ENCODE measurements at places on chromosomes 16 and 17. TPM values are rescaled to one million over a fixed set of nuclear protein-coding genes. Genes with fewer than 3 reads are reported as not detected.

RHBDF1 gene
- total RNA-seq = 23.3 TPM

MGAT5B gene
- total RNA-seq = 1.1 TPM

CPNE7 gene
- total RNA-seq = 48.7 TPM

TSPOAP1 gene
- total RNA-seq = not detected

LITAFD gene
- not detected for total RNA-seq

TMED6 gene
- total RNA-seq = not detected

C16orf74 gene
- 83.4 TPM for total RNA-seq

TMEM238L gene
- total RNA-seq = not detected

RNF227 gene
- total RNA-seq = 9.3 TPM

SLC22A31 gene
- not detected for total RNA-seq

KRTAP9-8 gene
- not detected for total RNA-seq

OTOP2 gene
- not detected for total RNA-seq

HIC1 gene
- total RNA-seq = 62.2 TPM

KRTAP9-2 gene
- not detected for total RNA-seq

TP53TG3 gene
- total RNA-seq = not detected

TBC1D26 gene
- not detected for total RNA-seq

PLCG2 gene
- total RNA-seq = 11.8 TPM

TBC1D28 gene
- not detected for total RNA-seq

CDK5R1 gene
- total RNA-seq = 2.7 TPM

ZP2 gene
- not detected for total RNA-seq

DPEP3 gene
- total RNA-seq = not detected

SLFN12 gene
- 38.2 TPM for total RNA-seq

YBX2 gene
- total RNA-seq = not detected
